ENCODE measurements at places on chromosomes 5 and 9.

DNA sequence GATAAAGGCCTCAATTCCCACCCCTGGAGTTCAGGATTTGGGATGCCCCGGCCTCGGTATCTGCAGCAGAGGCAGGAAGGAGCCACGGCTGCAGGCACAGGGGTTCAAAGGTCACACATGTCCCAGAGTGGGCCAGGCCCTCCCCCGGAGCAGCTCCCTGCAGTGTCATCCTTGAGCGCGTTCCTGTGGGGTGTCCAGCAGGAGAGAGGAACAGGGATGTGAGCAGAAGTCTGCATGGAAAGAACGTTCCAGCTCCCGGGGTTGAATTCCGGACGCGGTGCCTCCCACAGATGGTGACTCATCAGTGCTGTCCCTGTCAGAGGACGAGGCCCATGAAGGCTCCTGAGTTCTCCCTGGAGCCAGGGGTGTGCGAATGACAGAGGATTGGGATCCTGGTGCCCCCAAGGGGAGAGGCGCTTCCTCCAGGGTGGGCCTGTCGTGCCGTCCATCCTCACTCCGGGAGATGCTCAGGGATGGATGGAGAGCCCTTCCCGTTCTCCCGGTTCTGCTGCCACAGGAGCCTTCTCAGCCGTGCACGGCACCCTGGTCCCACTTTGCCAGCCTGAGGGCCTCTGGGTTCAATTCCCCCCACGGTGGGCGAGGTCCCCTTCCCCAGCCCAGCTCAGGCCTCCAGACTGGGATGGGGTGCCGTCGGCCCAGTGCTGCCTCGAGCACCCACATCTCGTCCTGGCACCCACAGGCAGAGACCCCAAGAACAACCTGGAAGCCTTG is 3.1 kb downstream of the LCN1 start:
- H3K27me3 ChIP-seq, result no peaks in the 10 kb centered on the region
- H3K4me1 ChIP-seq, result peaks cover 4% of the 10 kb centered on the region
- H3K27ac ChIP-seq, result no peak overlapping the region
- no peaks in the 10 kb centered on the region for H3K36me3 ChIP-seq
- no peak overlapping the region for H3K4me3 ChIP-seq

DNA sequence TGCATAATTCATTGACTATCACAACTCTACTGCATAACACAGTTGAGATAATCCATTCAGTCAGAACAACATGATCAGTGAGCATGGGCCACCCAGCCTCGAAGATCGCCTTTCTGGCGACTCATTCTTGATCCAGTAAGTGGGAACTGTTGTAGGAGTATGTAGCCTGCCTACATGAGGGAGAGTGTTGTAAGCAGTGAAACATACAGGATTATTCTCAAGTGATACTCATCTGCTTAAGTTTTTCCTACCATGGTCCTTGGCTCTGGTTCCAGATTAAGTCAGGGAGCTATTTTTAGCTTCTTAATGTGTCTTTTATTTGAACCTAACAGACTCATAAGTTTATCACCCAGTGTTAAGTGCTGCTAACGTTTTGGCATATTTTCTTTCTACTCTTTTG is 44.0 kb downstream of the TNPO1 start:
- DNase-seq, result no peak
- peaks cover 7% of the 10 kb centered on the region for H3K4me1 ChIP-seq
- H3K27me3 ChIP-seq, result no peaks in the 10 kb centered on the region
- H3K4me3 ChIP-seq, result peak overlapping the region; percentile 50
- peaks cover 23% of the 10 kb centered on the region for H3K36me3 ChIP-seq
- no peak overlapping the region for H3K27ac ChIP-seq

DNA sequence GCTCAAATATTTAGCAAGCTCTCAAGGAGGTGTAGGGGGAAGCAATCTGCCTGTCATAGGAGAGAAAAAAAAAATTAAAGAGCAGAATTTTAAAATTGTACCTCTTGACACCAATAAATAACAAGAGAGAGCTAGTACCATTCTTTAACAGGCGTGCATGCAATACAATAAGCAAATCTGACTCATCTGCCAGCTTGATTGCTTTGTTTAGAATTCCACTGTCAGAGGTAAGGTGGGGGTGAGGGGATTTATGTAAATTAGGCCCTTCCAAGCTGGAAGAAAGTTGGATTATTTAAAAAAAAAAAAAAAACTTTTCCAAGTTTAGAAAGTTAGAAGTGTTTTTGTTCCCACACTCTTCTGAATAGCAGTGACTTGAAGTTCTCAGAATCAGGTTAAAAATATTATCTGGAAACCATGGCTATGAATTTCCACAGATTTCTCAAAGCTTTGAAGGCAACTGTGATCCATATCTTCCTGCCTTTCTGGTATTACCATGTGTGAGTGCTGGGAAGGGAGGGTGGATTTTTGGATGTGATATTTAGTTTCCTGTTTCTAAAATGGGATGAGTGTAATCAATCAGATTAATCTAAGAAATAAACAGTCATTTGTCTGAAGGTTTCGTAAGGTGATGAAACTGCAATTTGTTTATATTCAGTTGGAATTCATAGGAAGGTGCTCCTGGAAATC is 477.5 kb downstream of the TLE4 start:
- no peak for DNase-seq
- H3K4me3 ChIP-seq, result no peak overlapping the region
- no peaks in the 10 kb centered on the region for H3K36me3 ChIP-seq
- peaks cover 3% of the 10 kb centered on the region for H3K4me1 ChIP-seq

GRCh38 chr5:39231705-39232525 is 12.6 kb upstream of the FYB1 start:
- H3K27me3 ChIP-seq, result no peaks in the 10 kb centered on the region
- H3K4me1 ChIP-seq, result no peaks in the 10 kb centered on the region
- no peaks in the 10 kb centered on the region for H3K36me3 ChIP-seq

- H3K27ac ChIP-seq, result no peak overlapping the region
- peaks cover 3% of the 10 kb centered on the region for H3K27me3 ChIP-seq
- DNase-seq, result no peak
- peaks cover 5% of the 10 kb centered on the region for H3K36me3 ChIP-seq
- no peak overlapping the region for H3K4me3 ChIP-seq
These were observed 58.8 kb downstream of the SNX30 start for GRCh38 chr9:112809351-112809848.
